ENCODE measurements at places on chromosomes 4 and X.

DNA sequence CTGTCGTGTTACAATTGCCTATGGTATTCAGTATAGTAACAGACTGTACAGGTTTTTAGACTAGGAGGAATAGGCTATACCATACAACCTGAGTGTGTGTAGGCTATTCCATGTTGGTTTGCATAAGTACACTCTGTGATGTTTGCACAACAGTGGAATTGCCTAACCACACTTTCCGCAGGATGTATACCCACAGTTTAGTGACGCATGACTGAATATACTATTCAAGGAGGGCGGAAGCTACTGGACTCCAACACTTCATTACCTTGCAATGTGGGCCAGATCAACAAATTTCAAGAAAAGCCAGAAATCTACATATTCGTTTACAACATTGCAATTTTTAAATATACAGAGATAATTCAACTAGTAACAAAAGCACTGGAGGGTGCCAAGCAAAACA, 317.2 kb downstream of the PDGFC start:
- peak; percentile 7 for DNase-seq

DNA sequence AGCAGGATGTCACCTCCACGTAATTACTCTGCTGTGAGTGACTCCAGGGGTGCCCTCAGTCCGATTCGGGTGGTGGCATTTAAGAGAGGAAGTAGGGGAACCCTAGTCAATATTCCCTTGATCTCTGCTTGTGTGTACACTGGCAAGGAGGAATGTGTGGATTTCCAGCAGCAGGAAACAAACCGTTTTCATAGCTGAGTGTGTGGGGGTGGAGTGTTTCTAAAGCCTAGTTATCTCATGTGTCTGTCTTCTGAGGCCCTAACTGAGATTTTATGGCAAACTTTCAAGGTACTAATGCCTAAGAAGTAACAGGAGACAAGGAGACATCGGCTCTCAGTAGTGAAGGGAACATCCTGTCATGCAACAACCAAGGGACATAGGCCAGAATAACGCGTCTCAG, 6.6 kb upstream of the CLDN24 start:
- DNase-seq = no peak

DNA sequence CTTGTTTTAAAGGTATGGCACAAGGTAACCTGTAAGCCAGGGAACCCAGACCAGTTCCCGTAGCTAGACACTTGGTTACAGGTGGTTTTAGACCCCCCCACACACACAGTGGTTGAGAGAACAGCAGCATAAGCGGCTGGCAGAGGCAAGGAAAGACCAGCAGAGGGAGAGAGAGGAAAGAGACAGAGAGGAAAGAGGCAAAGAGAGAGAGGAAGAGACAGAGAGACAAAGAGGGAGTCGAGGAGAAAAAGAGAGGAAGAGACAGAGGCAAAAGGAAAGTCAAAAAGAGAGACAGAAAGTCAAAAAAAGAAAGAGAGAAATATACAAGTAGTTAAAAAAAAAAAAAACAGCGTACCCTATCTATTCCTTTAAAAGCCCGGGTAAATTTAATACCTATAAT, 19.5 kb upstream of the PCSK1N start:
- no peak for DNase-seq

- DNase-seq = no peak
Observed at GRCh38 chrX:16870862-16871815, 977 bp upstream of the RBBP7 start.

GRCh38 chr4:156805696-156806095, 165.9 kb downstream of the PDGFC start:
- DNase-seq = peak; percentile 41

DNA sequence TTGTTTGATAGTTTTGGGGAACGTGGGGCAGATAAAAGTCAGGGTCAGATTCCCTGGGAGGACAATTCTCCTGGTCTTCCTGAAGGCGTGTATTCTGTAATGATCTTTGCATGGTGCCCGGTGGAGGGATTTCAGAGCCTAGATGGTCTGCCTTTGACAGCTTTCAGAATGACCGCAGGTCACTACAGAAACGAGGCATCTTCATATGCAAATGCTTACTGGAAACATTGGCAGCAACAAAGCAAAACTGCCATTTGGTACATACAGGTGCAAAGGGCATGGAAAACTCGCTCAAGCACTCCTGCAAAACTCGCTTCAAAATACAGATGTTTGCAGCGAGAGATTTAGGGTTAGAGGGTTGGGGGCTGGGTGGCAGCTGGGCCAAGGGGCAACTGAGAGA, 8.8 kb downstream of the C4orf50 start:
- no peak for DNase-seq

GRCh38 chrX:100596601-100597000, 11.9 kb downstream of the TNMD start:
- DNase-seq = no peak

- DNase-seq = no peak
Observed at GRCh38 chr4:95050980-95051701, 293.4 kb downstream of the BMPR1B start.

GRCh38 chr4:36317721-36318120, 36.3 kb downstream of the DTHD1 start:
- DNase-seq = no peak

- DNase-seq = no peak
Observed at GRCh38 chr4:13331827-13332226, 152.3 kb downstream of the RAB28 start.

DNA sequence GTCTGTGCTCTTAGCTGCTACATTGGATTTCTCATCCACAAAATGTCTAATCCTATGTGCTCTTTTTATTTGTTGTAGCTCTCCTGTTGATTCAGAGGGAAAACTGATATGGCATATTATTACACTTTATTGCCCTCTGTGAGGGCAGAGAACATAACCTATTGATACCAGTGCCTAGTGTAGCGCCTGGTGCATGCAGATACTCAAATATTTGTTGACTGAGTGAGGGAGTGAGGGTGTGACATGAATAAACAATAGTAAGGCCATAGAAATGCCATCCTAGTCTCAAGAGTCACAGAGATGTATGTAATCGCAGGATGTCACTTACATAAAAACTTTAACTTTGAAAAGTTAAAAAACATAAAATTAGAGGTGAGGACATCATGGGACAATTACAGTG, 159.1 kb downstream of the SHROOM3 start:
- no peak for DNase-seq

- DNase-seq = peak; percentile 87
Observed at GRCh38 chr4:145938618-145939440, at the start of gene ZNF827. Gene ZNF827, minus strand, starts transcription at chr4:145938823. Its CDS starts 416 bp downstream, at chr4:145938407.
